ENCODE measurements at places on chromosomes 7 and 10.

GRCh38 chr10:95881316-95881715 lies 26.5 kb upstream of the CC2D2B start:
- no peak for DNase-seq

DNA sequence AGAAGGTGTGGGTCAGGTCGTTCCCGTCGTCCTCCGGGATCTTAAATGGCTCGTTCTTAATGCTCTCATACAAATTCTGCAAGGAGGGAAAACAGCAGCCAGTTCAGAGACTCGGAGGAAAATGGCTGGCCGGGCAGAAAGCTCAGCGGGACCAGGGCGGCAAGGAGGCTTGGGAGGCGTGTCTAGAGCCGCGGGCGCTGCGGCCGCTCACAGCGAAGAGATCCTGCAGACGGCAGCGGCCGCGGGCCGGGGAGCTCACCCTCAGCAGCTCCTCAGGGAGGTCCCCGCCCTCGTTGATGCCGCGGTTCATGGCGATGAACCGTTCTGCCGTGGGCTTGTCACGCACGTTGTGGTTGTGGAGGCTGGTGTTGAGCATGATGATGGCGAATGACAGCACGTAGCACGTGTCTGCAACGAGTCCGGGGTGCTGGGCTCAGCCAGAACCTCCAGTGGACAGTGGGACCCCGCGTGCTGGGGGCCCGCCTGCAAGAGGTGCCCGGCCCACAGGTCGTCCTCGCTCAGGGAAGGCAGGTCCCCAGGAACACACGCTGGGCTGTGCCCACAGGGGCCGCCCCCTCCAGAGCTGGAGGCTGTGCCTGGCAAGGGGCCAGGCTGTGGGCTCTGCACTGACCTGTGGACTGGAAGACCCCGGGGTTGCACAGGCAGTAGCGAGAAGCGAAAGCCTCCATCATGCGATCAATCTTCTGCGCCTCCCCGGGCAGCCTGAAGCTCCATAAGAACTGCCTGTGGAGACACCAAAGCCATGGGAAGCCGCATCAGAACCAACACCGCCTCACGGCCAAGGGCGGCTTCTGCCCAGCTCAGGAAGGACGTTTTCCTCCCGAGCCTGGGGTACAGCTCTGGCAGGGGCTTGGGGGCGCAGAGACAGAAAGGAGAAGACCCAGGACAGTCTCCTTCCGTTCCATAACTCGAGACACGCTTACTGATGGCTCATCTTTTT lies 101.6 kb downstream of the CYTH3 start:
- DNase-seq = no peak

DNA sequence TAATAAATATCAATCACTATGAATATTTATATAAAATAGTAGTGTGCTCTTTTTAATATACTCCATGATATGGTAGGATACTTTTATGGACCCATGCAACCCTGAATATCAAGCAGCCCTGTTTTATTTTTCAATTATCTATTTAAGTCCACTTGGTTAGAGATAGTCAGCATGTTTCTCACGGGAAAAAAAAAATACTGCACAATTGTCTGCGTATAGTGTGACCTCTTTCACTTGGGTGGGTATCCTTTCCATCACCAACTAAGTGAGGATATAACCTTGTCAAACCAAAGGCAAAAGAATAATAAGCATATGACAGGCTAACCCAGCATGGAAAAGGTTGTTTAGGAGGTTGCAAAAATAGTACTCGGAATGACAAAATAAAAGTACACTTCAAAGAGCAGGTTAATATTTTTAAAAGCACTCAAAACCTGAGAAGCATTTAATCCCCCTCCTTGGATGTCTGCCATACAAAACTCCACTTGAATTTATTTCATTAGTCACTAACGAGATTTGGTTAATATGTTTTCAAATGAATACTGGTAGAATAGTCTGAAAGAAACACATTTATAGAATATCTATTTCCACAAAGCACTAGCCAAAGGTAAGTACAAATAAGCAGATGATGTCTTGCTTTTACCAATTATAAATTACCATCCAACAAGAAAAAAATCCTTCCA lies 76.5 kb downstream of the IMMP2L start:
- DNase-seq = no peak

- no peak for DNase-seq
Measured at GRCh38 chr7:19410106-19410505, 264.9 kb upstream of the FERD3L start.

DNA sequence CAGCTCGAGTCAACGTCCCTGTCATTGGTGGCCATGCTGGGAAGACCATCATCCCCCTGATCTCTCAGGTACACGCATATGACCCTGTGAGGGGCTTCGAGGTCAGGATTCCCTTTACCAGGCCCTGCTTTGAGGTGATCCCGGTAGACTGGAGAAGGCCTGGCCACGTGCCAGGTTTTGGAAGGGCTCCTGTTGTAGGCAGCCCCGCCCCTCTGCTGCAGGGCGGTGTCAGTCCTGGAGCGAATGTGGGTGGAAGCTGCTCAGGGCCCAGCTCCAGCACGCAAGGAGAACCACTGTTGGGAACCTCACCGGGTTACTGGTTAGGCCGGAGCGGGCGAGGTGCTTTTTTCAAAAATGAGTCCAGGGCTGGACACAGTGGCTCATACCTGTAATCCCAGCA lies 15.6 kb downstream of the MDH2 start:
- DNase-seq = no peak

- no peak for DNase-seq
Measured at GRCh38 chr10:100143756-100144155, 42.1 kb downstream of the ERLIN1 start.

- DNase-seq = no peak
Measured at GRCh38 chr7:37117292-37117691, 331.4 kb downstream of the ELMO1 start.

DNA sequence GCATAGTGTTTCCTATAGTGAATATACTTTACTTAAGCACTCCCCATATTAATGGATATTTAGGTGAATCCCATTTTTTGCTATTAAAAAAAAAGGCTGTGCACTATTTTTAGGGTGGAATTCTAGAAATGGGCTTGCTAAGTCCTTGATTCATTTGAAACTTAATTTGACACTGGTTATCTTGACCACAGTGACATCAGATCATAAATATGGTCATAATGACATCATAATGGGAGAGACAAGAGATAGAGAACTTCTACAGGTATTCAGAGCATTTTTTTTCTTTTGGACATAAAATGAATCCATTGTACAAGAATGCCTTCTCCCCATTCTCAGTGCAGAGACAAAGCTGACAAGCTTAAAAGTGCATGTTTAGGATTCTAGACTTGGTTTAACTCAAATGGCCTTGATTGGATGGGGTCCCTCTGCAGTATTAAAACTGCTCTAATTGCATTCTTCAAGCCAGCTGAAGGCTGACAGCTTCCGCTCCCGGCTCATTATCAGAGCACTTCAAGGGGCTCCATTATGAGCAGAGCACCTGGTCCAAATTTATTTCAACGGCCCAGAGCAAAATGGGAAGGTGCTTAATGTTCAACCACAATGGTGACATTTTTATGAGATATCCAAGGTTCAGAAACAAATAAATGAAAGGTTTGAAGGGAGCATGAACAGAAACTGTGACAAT lies 104.8 kb downstream of the JAZF1 start:
- DNase-seq = no peak

DNA sequence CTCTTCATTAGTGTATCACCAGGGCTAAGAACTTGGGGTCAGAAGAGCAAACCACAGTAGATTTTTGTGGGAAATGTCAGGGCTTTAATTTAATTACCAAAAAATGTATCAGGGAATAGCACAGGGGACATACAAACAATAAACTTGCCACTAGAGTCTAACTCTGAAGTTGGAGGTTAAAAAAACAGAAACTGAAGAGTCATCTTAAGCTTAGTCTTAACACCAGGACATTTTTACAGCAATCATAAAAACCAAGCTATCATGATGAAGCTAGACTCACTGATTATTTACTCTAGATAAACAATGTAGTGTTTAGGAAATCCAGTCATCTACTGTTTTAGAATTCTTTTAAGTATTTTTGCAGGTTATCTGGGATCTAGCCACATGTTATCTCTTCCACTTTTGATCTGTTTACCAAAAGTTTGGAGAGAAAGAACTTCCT lies 48.4 kb upstream of the GLI3 start:
- DNase-seq = no peak

- no peak for DNase-seq
Measured at GRCh38 chr7:39531818-39532217, 34.4 kb upstream of the YAE1 start.

DNA sequence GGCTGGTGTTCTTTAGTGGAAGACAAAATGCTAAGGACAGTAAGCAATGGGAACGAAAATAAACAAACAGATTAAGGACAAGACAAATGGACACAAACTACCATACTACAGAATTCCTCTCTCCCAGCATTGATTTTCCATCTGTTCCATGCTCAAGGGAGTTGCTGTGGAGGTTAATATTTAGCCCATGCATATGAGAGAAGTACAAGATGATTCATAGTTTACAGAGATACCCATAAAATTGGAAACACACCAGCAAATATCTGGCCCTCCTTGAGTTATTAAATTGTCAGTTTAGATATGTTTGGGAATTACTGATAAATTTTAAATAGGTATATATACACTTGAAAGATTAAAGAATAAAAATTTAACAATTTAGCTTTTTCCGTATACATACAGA lies 69.8 kb downstream of the GLI3 start:
- no peak for DNase-seq

- DNase-seq = no peak
Measured at GRCh38 chr7:90337106-90337505, 9.4 kb upstream of the GTPBP10 start.

DNA sequence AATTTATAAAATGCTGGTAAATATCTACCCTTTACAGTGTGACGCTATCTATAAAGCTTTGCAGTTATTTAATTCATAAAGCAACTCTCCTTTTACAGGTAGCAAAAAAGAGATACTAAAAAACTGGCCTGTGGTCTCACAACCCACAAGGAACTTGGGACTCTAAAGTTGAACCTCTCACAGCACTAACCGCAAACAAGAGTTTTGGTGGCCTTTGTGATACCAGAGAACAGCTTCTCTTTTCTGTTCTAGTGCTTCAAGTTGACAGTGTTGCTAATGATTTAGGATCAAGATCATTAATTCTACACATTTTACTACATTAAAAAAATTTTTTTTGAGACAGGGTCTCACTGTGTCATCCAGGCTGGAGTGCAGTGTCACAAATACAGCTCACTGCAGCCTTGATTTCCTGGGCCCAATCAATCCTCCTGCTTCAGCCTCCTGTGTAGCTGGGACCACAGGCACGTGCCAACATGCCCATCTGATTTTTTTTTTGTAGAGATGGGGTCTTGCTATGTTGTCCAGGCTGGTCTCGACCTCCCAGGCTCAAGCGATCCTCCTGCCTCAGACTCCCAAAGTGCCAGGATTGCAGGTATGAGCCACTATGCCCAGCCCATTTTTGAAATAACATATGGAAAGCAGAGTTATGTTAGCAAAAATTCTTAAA lies 56.0 kb upstream of the ST8SIA6 start:
- DNase-seq = no peak

DNA sequence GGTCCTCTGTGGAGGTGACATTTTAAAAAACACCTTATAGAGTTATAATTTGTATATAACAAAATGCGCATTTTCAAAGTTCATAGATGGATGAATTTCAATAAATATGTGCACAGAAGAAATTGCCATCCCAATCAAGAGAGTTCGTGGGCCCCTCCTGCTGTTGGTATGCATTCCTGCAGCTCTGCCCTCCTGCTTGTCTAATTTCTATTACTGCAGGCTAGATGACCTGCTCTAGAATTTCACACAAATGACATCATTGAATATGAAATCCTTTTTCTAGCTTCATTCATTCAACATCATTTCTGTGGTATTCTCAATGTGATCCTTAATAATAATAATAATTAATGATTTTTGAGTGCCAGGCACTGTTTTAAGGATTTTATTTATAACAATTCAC lies 348.2 kb downstream of the SDK1 start:
- DNase-seq = no peak

DNA sequence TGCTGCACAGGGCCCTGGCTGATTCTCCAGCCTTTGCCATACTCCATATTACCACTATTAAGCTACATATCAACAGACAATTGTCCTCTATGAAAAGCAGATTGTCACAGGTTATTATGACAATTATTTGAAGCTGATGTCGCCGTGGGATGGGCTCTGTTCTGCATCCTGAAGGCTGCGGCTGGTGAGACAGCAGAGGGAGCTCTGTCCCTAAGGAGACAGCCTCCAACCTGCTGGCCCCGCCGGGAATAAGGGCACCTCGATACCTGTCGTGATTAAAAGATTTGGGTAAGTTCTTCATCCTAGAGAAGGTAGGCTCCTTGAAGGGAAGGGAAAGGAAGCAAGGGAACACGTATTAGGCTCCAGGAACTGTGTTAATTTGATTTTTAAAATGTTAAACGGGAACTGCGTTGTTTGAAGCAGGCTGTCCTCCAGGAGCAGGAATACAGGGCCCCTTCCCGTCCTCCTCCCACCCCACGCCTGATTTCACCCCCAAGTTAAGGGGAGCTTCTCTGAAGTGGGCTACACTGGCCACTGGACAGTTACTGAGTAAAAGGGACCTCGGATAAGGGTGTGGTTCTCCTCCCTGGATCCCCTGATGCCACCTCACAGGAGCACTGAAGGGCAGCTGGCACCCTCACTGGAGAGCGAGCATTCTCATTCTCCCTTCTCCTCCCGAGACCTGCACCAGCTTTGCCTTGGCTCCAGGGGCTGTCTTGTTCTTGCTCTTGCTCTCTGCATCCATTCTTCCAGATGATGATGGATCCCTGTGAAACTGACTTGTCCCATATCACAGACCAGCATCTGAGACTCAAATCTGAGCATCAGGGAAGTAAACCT lies 11.8 kb upstream of the TIAL1 start:
- DNase-seq = peak; percentile 73

GRCh38 chr10:22723343-22723779 lies 9.0 kb upstream of the PIP4K2A start:
- peak; percentile 26 for DNase-seq

DNA sequence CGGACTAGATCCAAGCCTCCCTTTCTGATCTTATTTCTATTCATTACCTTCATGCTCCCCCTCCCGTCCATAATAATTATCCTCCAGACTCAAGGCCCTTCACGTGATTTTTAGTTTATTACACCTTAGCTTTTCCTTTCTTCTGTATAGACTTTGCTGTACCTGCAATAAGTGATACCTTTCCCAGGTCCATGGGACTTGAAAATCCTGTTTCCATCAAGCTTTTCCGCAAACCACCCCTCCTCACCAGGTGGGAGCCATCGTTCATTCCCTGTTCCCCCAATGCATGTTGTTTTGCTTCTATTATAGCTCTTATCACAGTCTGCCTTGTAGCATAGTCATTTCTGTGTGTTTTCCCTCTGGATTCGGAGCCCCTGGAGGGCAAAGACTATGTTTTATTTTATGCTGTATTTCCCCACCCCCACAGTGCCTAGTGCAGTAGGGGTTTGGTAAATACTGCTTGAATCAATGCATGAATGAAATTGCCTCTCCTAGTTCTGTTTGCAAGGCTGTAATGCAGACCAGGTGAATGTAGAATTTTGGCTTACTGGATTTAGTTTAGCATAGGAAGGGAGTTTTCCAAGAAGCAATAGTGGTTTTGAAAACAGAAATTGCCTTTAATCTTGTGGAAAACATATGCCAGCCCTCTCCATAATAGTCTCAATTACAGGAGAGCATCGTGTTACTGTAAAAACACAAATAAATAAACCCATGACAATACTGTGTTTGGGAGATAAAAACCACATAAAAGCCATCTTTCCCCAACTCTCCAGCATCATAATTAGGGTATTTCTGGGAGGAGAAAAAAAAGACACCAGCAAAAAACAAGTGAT lies 213.4 kb downstream of the AUTS2 start:
- DNase-seq = no peak

- no peak for DNase-seq
Measured at GRCh38 chr7:133255486-133255885, 2.6 kb downstream of the EXOC4 start.

GRCh38 chr7:43391518-43391917 lies 191.4 kb upstream of the STK17A start:
- DNase-seq = no peak

GRCh38 chr10:72783410-72783833 lies 91.5 kb downstream of the MCU start:
- no peak for DNase-seq

Data from head of caudate nucleus (tissue), 42 donors.